ENCODE measurements at places on chromosomes 6 and 20.

GRCh38 chr6:139508023-139508422, 133.6 kb upstream of the CITED2 start:
- DNase-seq: no peak

DNA sequence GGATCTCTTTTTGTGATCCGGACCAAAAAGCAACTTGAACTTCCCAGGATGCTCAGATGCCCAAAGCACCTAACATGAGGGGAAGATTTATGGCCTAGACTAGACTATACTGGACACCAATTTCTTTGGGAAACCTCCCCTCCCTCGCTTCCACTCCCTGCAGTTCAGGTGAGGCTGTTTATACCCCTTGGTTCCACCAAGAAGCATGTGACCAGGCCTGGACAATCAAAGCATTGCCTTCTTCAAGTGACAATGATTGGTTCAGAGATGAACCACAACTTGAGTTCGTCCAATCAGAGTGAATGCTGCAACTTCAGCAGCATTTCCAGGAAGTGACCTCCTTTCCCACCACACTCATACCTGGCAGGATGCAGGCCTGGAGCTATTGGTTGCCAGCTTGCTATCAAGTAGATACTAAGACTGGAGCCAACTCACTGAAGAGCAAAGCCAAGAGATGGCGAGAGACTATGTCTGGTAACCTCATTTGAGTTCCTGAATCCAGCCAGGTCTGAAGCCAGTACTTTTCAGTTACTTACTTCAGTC, 45.6 kb upstream of the SLC9A8 start:
- no peak for DNase-seq

- DNase-seq: no peak
Observed at GRCh38 chr6:77092971-77093370, 370.3 kb downstream of the HTR1B start.

DNA sequence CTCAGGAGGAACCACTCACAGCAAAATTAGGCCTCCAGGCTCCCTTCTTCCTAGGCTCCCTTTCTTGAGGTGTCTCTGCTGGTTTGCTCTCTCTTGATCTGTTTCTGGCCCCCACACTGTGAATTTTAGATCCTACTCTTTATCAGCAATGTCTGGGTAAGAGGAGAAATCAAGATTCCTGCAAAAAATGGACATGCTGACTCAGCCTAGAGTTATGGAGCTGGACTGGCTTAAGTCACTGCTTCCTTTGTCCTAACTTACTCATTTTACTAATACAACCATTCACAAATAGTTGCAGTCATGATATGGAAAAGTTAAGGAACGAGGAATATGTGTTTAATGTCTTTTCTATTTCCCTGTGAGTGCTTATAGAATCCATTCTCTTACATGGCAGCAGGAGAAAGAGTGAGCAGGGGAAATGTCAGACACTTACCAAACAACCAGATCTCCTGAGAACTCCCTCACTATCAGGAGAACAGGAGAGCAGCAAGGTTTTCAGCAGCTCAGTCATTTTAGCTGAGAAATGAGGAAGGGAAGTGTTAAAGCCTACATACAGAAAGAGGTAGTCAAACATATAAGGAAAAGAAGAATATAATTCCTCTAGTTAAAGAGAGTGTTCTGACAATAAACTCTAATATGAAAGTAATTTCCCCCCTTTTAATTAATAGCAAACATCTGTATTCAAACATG, 160.8 kb downstream of the PDE7B start:
- DNase-seq: no peak

DNA sequence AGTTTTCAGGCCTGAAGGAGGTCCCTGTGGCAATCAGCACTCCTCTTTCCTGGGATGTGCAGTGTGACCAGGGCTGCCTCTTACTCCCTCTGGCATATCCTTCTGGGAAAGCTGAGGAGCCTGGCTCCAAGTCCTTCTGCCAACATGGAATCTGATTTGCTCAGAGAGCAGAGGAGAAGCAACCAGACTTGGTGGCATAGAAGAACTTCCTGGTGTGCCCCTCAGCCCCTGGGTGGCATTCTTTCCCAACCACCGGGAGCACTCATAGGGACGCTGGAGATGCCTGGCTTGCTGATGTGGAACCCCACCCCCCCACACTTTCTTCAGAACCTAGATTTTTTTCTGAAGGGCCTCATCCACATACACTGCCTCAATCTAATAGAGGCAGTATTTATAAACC, 107.6 kb upstream of the TRAF3IP2 start:
- no peak for DNase-seq

DNA sequence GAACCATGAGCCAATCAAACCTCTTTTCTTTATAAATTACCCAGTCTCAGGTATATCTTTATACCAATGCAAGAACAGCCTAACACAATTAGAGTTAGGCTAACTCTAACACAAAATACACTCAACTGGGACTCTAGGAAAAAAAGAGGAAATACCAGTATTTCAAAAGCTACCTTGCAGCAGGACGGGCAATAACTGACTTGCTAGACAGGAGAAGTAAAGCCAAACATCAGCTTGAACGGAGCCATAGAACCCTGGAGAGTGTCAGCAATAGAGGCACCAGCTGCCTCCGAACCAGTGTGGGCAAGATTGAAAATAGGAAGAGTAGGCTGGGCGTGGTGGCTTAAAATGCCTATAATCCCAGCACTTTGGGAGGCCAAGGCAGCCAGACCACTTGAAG, 162.0 kb upstream of the SOX4 start:
- no peak for DNase-seq

- no peak for DNase-seq
Observed at GRCh38 chr20:31974951-31975487, 7.1 kb downstream of the XKR7 start.

DNA sequence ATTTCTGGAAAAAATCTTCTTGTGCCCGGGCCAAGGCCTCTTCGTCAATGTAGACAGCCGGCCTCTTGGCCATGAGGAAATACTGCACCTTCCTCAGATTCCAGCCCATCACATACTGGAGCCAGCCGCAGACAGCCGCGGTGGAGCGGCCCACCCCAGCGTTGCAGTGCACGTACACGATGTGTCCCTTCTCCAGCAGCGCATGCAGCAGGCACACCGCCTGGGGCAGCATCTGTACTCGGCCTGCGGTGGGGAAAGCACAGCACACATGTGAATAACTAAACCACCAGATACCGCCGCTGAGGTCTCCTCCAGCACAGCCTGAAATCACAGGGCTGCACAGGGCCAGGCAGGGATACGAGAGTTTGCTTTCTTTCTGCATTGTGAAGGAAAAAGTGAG, 107.9 kb downstream of the EPM2A start:
- no peak for DNase-seq

DNA sequence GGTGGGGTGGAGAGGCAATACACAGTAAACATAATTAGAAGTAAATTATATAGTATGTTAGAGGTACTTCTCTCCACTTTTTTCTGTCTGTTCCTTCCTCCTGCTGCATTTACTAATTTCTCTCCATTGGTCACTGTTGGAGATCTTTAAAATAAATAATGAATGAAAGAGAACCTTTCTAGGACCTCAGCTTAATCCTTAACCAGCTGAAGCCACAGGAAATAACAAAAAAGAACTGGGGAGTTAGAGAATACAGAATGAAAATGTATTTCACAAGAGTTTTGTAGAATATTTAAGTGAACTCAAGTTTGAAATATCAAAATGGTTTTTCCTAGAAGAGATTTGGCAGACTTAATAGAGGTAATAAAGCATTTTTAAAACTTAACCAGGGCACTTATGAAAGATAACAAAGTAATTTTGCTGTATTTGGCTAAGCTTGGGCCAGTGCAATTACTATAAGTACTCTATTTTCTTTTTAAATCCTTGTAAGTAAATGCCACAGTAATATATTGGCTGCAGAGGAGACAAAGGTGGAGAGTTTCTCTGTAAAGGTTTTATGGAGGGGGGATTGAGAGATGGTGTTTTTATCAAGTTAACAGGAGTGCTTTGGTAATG, 405.0 kb downstream of the CDKAL1 start:
- DNase-seq: no peak

- DNase-seq: no peak
Observed at GRCh38 chr6:90144928-90145555, 151.6 kb downstream of the BACH2 start.

GRCh38 chr20:60078351-60079250, 120.4 kb downstream of the CDH26 start:
- no peak for DNase-seq

DNA sequence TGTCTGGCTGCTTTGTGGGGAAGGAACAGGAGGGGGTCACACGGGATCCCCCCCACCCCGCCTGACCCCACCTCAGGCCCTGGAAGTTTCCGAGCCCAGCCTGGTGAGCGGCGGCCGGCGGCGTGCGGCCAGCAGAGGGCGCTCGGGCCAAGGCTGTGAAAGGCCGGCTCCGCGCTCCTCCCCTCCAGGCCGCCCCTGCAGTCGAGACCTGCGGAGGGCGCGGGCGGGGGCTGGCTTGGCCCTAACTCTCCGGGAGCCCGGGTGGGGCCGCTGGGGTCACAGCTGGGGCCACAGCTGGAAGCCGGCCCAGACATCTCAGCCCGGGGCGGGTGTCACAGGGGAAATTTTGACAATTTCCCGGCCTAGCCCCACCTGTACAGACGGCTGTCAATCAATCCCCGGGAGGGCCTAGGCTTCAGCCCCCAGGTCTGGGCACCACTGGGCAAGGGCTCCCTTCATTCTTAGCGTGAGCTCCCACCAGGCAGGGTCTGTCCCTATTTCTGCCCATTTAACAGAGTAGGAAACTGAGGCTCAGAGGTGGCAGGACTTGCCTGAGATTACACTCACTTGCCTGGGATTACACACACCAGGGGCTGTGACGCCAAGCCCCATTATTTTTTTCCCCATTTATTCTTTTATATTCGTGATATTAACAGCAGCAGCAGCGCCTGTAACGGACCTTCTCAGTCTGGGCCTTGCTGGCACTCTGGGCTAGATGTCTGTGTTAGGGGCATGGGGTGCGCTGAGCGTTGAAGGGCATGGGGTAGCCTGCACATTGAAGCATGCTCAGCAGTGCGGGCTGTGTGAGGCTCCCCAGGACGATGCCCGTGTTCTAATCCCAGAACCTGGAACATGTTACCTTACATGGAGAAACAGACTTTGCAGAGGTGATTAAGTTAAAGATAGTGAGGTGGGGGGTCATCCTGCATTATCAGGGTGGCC, 23.0 kb downstream of the ZBP1 start:
- DNase-seq: peak; percentile 84

GRCh38 chr6:80170433-80170832, 64.0 kb downstream of the BCKDHB start:
- DNase-seq: no peak

- DNase-seq: no peak
Observed at GRCh38 chr20:62403331-62403730, 3.8 kb downstream of the CABLES2 start.

- no peak for DNase-seq
Observed at GRCh38 chr6:113599444-113599843, 257.7 kb upstream of the MARCKS start.
